ENCODE measurements at places on chromosomes 3 and 15. TPM values are rescaled to one million over a fixed set of nuclear protein-coding genes. Genes with fewer than 3 reads are reported as not detected.

DNA sequence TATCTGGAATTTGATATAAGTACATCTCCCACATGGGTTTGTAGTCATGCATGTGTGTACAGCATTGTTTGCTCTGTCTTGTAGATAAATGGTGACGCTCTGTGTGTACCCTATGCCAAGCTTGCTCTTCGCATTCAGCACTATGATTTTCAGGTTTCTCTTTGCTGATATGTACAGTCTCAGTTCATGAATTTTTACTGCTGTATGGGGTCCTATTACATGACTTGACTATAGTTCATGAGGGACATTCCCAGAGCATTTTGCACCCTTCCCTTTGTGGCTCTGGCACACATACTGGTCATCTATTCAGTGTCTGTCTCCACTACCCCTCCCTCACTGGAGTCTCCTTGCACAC is 132.7 kb downstream of the EEFSEC start:
- no peak for DNase-seq

GRCh38 chr3:132034097-132034485 is 723 bp downstream of the CPNE4 start:
- DNase-seq = no peak

RASGRF1 gene
- total RNA-seq = 8.6 TPM

- no peak for DNase-seq
These were observed 10.3 kb downstream of the CX3CR1 start for GRCh38 chr3:39269528-39269927.

OXNAD1 gene
- 8.7 TPM for total RNA-seq

HDGFL3 gene
- total RNA-seq = 3.5 TPM
